IMR-90 (cell line): ENCODE measurements at places on chromosomes 16 and 17. TPM values are rescaled to one million over a fixed set of nuclear protein-coding genes. Genes with fewer than 3 reads are reported as not detected.
A peak's percentile ranks its signal among the peaks of the same experiment; 100 is the strongest.

DNA sequence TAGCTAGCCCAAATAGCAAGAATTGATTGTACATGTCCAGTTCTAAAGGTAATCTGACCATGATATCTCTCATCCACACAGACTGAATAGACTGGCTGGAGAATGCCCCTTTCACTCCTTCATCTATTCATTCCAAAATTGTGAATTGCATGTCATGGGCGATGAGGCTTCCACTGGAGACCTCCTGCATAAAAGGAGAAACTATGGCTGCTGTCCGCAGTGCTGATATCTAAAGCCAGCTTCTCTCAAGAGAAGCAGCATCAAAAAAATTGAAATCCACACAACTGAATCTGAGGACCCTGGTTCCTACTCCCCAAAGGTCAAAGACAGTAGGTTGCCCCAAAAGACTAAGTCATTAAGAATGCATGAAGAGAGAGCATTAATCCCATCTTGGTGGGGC is 7.9 kb upstream of the SCNN1G start:
- H3K27ac ChIP-seq: no peak overlapping the region
- no peaks in the 10 kb centered on the region for H3K27me3 ChIP-seq
- H3K36me3 ChIP-seq: no peaks in the 10 kb centered on the region
- DNase-seq: peak; percentile 5
- no peak overlapping the region for H3K4me3 ChIP-seq
- no peaks in the 10 kb centered on the region for H3K4me1 ChIP-seq

The NXN gene
- polyA plus RNA-seq: 116 and 120 TPM in 2 replicates

The CA4 gene
- polyA plus RNA-seq: not detected in 2 replicates

DNA sequence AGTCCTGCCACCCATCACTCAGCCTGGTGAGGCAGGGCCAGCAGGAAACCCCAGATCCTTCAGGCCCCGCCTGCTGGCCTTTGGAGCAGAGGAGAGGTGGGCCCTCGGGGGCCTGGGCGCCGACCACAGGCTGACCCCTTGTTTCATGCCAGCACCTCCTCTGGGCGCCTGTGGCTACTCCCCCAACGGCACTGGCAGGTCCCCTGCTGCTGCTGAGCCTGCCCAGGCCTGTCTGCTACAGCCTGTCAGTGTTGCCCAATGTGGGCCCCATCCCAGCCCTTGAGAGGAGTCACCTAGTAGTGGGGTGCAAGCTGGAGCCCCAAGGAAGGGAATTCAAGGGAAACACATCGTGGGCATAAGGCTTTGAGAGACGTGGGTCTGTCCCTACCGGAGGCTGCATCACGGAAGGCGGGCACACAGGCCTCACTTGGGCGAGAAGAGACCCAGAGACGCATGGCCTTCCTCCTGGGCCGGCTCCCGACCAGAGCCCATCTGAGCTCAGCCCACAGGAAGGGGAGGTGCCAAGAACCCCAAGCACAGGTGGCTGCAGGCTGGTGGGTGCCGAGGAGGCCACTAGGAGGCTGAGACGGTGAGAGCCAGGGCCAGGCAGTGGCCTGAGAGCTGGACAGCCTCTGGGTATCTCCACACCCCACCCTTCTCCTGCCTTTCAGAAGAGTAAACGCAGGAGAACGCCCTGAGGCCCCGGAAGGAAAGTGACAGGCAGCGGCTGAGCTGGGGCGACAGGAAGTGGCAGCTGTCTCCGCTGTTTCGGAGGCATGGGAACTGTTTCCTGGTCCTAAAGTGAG is 8.0 kb upstream of the FASN start:
- peaks cover 1% of the 10 kb centered on the region; the same call in 1 of the 2 replicates for H3K36me3 ChIP-seq
- H3K4me3 ChIP-seq: no peak overlapping the region
- peak overlapping the region; percentile 3; the same call in 1 of the 2 replicates for H3K27ac ChIP-seq
- peaks cover 12% of the 10 kb centered on the region for H3K4me1 ChIP-seq
- DNase-seq: peak; percentile 37

DNA sequence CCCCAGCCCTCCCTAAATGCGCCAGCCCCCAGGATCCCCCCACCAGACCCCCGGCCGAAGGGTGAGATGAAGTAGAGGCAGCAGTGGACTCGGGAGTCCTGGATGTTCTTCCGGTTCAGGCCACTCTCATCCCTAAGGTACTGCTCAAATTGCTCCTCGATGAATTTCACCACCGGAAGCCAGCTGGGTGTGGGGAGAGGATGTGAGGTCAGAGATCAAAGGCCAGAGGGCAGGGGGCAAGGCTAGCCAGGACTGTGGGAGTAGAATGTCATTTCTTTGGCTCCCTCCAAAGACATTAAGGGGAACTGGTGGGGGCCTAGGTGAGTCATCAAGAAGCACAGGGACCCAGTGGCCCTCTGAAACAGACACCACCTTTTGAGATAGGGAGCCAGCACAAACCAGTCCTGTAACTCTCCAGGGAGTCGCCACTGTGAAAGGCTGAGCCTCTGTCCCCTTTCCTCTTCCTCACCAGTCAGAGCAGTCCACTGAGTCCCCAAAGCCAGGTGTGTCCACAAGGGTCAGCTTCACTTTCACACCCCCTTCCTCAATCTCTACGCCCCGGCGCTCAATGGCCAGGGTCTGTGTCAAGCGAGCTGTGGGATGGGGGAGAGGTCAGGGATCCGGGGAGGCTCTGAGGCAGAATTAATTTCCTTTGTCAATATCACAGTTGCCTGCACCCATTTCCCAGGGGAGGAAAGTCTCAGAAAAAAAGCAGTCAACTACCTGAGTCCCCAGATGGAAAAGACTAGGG is 895 bp downstream of the SEPTIN1 start:
- no peak overlapping the region for H3K27ac ChIP-seq
- H3K4me1 ChIP-seq: peaks cover 7% of the 10 kb centered on the region
- no peak overlapping the region for H3K4me3 ChIP-seq
- H3K36me3 ChIP-seq: no peaks in the 10 kb centered on the region
- DNase-seq: no peak
- no peaks in the 10 kb centered on the region for H3K27me3 ChIP-seq

- no peaks in the 10 kb centered on the region for H3K27me3 ChIP-seq
- peak overlapping the region; percentile 45; the same call in 1 of the 2 replicates for H3K4me3 ChIP-seq
- H3K4me1 ChIP-seq: peaks cover 4% of the 10 kb centered on the region
- no peak overlapping the region; the same call in 1 of the 2 replicates for H3K27ac ChIP-seq
These were observed 9.0 kb downstream of the VPS9D1 start for GRCh38 chr16:89711601-89712273.

DNA sequence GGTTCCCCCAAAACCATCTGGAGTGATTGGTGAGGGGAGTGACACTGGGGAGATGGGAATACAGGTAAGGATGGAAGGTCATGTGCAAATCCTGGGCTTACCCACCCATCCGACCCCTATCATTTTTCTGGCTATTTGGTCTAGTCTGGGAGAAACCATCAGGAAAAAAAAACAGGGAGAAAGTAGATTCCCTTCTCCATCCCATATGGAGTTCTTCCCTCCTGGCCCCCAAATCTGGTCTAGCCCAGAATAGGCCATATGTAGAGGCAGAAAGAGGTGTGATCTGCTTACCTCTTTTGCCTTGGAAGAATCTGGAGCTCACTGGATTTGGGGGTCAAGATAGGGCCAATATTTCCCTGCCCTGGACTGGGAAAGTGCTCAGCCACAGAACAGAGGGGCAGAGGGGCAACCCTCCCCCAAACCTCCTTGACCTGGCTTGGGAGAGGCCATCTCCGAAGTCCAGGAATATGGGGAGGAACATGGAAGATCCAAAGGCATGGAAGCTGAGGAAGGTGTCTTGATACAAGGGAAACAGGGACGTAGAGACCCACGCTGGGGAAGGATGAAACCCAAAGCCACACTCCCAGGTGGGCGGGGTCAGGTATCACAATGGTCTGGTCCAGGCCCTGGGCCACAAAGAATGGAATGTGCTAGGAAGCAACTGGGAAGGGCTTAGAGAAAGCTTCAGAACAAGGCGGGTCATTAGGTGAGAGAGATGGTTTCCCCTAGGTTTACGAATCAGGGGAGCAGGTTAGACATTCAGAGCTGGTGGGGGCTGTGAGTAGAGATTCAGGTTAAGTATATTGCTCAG is 16.2 kb downstream of the CHRNB1 start:
- no peak overlapping the region for H3K27ac ChIP-seq
- DNase-seq: no peak
- no peak overlapping the region for H3K4me3 ChIP-seq
- H3K36me3 ChIP-seq: peaks cover 35% of the 10 kb centered on the region

DNA sequence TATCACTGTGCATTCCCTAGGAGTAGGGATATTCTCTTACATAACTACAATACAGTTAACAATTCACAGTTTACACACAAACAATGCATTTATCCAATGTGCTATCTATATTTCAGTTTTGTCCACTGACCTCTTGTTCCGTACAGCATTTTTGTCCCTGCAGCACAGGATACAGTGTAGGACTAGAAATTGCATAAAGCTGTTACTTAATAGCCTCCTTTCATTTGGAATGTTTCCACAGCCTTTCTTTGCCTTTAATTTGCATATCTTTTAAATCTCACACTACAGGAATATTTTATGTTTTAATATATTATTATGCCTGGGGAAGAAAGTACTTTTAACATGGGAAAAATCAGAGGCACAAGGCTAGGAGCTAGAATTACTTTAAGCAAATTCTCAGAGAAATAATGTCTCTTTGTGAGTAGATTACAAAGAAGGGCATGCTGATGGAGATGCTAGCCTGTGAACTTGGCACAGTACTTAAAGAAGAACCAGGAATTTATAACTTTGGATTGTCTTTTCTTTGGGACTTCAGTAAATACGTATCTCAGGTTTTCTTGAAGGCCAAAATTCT is 144.3 kb downstream of the ITFG1 start:
- H3K36me3 ChIP-seq: no peaks in the 10 kb centered on the region
- H3K27ac ChIP-seq: no peak overlapping the region
- no peaks in the 10 kb centered on the region for H3K27me3 ChIP-seq
- peaks cover 1% of the 10 kb centered on the region; the same call in 1 of the 2 replicates for H3K4me1 ChIP-seq
- no peak for DNase-seq

- H3K4me1 ChIP-seq: no peaks in the 10 kb centered on the region
- peaks cover 36% of the 10 kb centered on the region for H3K27me3 ChIP-seq
- no peak overlapping the region for H3K27ac ChIP-seq
- DNase-seq: no peak
- H3K36me3 ChIP-seq: no peaks in the 10 kb centered on the region
- H3K4me3 ChIP-seq: no peak overlapping the region; the same call in 1 of the 2 replicates
These were observed 6.7 kb upstream of the CCDC92B start for GRCh38 chr17:2755891-2756724.
